Spinal cord (tissue), 10 donors: ENCODE measurements at places on chromosomes 16 and 17. TPM values are rescaled to one million over a fixed set of nuclear protein-coding genes. Genes with fewer than 3 reads are reported as not detected.

The MYH11 gene
- 10.6 TPM for total RNA-seq

DNA sequence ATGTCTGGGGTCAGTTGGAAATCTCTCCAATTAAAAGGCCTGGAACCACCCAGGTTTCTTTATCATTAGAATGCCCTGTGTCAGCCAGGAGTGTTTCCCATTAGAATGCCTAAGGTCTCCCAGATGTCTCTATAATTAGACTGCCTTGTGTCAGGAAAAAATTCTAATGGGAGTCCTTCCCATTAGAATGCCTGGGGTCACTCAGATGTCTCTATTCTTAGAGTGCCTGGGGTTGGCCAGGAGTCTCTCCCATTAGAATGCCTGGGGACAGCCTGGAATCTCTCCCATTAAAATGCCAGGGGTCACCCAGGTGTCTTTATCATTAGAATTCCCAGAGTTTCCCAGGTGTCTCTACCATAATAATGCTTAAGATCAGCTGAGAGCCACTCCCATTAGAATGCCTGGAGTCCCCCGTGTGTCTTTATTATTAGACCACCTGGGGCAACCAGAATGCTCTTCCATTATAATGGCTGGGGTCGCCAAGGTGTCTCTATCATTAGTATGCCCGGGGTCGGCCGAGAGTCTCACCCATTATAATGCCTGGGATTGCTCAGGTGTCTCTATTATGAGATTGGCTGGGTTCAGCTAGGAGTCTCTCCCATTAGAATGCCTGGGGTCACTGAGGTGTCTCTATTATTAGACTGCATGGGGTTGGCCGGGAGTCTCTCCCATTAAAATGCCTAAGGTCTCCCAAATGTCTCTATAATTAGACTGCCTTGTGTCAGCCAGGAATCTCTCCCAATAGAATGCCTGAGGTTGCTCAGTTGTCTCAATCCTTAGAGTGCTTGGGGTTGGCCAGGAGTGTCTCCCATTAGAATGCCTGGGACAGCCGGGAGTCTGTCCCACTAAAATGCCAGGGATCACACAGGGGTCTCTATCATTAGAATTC, 2254.6 kb downstream of the TP53TG3F start:
- DNase-seq: no peak

The RPL38 gene
- total RNA-seq: 1,608 TPM

The SLC25A19 gene
- total RNA-seq: 9.3 TPM

The BAIAP3 gene
- total RNA-seq: 30.1 TPM

DNA sequence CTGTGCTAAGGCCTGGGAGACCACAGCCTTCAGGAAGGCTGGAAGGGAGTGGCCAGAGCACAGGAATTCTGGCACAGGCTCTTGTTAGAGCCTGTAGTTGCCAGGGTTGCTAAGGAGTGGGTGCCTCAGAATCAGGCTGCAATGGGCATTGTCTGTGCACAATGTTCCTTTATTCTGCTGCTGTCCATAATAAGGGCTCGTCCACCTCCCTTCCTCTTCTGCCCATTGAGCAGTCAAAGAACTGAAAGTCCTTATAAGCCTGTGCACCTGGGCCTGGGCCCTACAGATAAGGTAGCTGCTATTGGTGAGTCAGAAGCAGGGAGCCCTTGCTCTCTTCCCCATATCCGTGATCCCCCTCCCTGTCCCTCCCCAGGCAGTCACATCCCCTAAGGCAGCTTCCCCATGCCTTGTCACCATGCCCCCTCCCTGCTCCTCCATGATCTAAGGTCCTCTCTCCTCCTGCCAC, 5.4 kb upstream of the CNGB1 start:
- DNase-seq: no peak

- DNase-seq: no peak
Observed at GRCh38 chr16:31385680-31386079, 7.5 kb upstream of the ITGAD start.

DNA sequence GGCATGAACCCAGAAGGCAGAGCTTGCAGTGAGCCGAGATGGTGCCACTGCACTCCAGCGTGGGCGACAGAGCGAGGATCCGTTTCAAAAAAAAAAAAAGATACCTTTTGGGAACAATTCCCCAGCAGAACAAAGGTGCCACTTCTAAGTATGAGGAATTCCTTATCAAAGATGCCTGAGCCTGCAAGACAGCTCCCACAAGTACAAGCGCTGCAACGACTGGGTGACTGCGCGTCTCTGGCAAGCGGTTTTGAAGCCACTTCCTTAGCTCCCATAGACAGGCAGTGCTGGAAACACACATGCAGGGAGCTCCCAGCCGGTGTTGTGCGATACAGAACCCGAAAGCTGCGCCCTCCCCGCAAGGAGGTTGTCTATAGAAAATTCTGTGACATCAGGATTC, 60.5 kb downstream of the ADCY9 start:
- DNase-seq: no peak

DNA sequence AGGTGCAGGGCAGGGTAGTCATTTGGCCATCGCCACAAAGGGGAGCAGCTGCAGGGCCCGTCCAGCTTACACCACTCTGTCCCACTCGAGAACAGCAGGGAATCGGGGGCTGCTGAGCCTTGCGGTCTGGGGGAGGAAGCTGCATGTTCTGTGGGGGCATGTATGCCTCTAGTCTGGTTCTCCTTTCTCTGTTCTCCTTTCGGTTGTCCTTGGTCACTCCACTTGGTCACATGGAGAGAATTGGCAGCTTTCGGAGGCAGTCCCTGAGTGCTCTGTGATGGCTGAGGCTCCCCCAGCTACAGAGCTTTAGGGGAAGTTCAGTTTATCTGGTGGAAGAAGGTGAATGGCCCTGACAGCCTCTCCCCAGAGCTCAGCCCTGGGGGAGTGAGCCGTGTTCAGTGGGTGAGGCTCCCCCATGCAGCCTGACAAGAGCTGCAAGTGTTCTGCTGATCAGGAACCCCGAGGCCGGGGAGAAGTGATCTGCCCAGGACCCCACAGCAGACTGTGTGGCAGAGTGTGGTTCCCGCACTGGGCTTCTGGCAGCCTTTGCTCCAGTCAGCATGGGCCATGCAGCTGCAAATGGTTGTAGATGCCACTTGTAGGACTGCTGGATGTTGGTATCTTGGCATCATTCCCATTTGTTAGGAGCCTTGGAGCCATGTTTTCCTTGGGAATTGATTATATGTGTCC, 22.3 kb upstream of the SMPD3 start:
- DNase-seq: no peak

DNA sequence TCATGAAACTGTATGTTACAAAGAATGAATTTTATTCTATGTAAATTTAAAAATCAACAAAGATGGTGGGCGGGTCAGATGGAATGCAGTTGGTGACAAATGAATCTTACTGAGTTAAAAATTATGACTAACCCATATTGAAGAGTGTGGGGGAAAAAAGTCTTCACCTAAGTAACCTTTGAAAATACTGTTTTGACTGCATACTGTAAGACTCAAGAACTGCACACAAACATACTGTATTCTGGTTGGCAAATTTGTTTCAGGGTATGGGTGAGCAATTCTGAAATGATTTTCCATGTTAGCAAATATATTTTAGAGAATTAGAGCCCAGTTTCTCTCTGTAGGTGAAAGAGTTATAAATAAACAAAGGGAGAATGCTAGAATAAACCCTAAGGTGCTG, 153.7 kb upstream of the KCNJ18 start:
- no peak for DNase-seq

DNA sequence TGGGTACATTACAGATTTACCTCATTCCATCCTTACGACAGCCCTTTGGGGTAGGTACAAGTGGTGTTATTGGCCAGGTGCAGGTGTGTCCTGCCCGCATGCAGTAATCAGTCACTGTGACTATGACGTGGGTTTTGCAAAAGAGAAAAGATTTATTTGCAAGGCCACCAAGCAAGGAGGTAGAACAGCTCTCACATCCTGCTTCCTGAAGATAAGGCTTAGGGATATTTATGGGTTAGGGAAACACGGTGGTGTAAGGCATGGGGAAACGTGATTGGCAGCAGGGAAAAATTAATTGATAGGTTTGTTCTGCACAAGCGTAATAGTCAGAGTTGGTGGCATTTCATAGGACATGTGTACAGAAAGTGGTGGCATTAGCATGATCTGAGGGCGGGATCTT, 214.8 kb downstream of the PARN start:
- no peak for DNase-seq

The TP53 gene
- total RNA-seq: 17.2 TPM

DNA sequence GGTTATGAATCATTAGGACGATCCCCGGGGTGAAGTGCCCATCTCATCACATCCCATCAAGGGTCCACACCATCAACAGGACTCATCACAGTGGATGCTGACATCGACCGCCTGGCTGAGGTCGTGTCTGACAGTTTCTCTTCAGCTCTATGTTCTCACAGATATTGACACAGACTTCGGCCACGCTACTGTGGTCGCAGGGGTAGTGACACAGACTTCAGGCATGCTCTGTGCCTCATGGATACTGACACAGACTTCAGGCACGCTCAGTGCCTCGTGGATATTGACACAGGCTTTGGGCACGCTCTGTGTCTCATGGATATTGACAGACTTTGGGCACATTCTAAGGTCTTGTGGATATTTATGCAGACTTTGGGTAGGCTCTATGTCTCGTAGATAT, 50.1 kb downstream of the KLHDC4 start:
- DNase-seq: no peak

- no peak for DNase-seq
Observed at GRCh38 chr16:87017371-87018012, 299.7 kb downstream of the C16orf95 start.

GRCh38 chr17:45755050-45755449, 29.1 kb upstream of the CRHR1 start:
- no peak for DNase-seq

GRCh38 chr17:65270499-65271253, 133.5 kb downstream of the RGS9 start:
- no peak for DNase-seq

DNA sequence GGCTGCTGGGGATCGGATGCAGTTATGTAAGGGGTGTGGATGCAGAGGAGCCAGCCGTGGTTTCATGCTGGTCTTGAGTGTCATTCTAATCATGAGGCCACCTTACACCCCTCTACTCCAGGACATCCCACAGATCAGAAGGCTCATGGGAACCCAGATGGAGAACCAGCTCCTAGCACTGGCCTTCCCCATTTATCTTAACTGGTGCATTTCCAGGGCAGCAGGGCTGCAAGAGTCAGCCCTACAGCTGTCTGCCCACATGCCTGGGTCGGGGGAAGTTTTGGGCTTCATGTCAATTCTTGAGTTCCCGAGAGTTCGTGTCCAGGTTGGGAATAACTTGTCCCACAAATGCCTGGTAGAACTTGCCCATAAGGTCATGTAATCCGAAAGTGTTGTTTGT, 29.1 kb downstream of the RPTOR start:
- DNase-seq: no peak

- DNase-seq: no peak
Observed at GRCh38 chr16:73544826-73545225, 496.9 kb upstream of the ZFHX3 start.

GRCh38 chr16:78102865-78103264, 3.4 kb downstream of the WWOX start:
- no peak for DNase-seq

The WNK4 gene
- 3.5 TPM for total RNA-seq

DNA sequence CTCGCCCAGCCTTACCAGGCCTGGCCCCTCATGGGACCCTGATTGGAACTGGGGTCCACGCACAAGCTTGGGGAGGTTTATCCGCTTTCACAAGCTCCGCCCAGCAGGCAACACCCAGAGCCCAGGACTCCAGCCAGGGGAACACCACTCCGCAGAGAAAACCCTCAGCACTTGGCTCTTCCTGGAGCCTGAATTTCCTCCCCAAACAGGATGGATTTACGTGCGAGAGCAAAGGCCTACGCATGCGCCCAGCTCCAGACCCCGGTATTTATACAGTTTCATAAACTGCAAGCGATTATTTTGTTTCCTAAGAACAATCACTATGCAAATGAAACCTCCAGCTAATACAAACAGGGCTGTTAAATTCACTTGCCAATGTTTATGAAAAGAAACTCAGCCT, 22.8 kb downstream of the ZNF423 start:
- DNase-seq: no peak

The TSPOAP1 gene
- total RNA-seq: 34.0 TPM

- no peak for DNase-seq
Observed at GRCh38 chr16:17836868-17837602, 366.3 kb upstream of the XYLT1 start.

The SPHK1 gene
- 3.8 TPM for total RNA-seq

- no peak for DNase-seq
Observed at GRCh38 chr16:10871157-10871991, 5.6 kb upstream of the CIITA start.

The GGT6 gene
- not detected for total RNA-seq

- no peak for DNase-seq
Observed at GRCh38 chr17:31609331-31609730, 217.9 kb downstream of the RAB11FIP4 start.

DNA sequence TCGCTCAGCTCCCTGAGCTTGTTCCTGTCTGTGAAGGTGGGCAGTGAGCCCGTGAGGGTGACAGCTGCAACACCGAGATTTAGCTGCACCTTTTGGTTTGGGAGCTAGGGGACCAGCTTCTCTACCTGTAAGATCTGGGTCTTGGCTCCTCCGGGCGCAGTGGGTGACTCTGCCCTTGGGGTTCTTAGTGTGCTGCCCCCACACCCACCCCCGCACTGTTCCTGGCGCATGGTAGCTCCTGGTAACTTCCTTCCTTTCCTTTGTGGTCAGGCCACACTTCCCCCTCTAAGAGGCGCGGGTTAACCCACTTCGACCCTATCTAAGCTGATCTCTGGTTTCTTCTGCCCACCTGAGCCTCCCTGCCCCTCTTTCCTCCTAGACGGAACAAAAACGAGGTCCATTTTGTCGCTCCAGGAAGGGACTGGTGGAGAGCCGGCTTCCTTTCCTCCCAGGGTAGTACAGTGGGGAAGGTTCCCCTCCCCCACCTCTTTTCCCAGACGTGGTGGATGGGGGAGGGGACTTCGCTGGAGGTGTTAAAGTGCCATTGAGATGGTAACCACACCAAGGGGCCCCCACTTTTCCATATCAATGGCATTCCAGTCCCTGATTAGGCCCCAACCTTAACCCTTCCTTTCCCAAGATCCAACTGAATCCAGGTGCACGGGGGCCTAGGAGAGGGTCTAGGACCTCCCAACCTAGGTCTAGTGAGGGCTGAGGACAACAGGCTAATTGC, 4.6 kb upstream of the CLDN9 start:
- DNase-seq: no peak

DNA sequence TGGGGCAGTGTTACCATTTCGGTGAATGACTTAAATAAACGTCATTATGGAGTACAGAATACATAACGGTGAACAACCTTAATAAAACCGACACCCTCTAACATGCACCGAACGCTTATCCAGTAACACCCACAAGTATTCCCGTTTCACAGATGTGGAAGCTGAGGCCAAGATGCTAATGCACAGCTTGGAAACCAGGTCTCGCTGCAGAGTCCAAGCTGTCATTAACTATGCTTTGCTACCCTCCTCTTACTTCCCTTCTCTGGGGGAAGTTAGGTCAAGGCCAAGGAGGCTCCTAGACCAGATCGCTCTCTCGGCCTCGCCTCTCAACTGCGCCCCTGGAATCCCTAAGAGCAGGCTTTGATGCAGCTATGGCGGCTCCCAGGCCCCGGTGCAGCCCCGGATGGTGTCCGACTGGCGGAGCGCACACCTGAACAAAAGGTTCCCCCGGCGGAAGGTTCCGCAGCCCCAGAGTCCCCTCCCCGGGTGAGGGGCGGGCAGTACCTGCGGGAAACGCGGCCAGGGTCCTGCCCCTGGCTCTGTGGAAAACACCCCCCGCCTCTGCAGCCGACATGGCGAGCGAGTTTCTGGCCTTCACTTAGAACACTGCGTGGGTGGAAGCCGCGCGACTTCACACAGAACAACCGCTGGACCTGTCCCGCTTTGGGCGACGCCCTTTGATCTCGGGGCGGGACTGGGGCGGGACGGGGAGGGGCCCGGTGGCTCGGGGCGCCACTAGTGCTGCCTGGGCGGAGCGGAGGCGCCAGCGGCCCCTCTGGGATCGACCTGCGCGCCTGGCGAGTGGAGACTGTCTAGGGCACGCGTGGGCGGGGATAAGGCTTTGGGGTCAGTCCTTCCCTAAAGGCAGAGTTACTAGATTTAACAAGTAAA, at the start of gene CPPED1:
Gene CPPED1, minus strand, starts transcription at position 685 of the 891 bp plus-strand sequence. Its CDS starts 111 bp downstream, at position 574.
- peak; percentile 74 for DNase-seq
